ENCODE measurements at places on chromosomes 12 and 14. TPM values are rescaled to one million over a fixed set of nuclear protein-coding genes. Genes with fewer than 3 reads are reported as not detected.

DNA sequence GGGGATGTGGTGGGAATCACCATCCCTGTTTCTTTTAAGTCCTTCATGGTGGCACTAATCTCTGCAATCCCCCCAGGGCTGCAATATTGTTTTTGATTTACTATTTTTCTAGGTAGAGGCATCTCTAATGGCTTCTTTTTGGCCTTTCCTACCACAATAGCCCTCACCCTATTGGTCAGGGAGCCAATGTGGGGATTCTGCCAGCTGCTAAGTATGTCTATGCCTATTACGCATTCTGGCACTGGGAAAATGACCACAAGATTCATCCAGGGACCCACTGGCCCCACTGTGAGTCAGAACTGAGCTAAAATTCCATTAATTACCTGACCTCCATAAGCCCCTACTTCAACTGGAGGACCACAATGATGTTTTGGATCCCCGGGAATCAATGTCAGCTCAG, 15.9 kb upstream of the GLIPR1L2 start:
- no peaks in the 10 kb centered on the region for H3K27me3 ChIP-seq
- H3K27ac ChIP-seq = no peak overlapping the region
- no peaks in the 10 kb centered on the region for H3K36me3 ChIP-seq
- no peaks in the 10 kb centered on the region for H3K4me1 ChIP-seq
- DNase-seq = no peak

DNA sequence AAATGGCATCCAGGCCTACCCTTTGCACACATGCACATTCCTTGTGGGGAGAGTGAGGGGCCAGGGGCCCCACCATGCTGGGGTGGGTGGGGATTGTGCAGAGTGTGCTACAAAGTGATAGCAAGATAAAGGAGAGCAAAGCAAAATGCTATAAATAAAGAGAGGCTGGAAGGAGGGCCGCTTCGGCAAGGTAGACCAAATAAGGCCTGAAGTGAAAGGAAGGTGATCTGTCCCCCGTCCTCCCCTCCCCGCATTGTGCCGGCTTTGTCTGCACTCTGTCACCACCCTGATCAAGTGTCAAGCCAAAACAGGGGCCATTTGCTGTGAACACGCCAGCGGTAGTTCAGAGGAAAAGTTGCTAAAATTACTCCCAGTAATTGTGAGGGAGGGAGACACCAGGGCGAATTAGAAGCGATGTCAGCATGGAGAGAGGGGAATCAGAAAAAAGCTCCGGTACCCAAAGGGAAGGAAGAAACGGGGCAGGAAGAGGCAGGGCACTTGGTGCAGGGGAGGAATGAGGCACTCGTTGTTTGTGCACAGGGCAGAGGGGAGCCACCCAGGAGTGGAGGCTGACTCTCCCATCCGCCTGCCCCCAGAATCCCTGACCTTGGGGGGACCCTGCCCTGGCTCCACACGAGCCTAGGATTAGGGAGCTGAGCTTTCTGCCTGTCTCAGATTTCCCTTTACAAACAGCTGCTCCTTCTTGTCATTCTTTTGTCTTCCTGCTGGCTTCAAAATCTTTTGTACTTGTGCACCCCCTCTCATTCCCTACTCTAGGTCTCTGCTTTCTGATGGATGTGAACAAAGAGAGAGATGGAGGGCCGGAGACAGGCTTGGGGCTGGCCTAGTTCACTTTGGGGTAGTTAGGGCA, 2.9 kb upstream of the MYH7 start:
- H3K4me3 ChIP-seq = no peak overlapping the region
- no peak for DNase-seq
- H3K27ac ChIP-seq = no peak overlapping the region
- H3K36me3 ChIP-seq = no peaks in the 10 kb centered on the region
- peaks cover 79% of the 10 kb centered on the region for H3K27me3 ChIP-seq

DNA sequence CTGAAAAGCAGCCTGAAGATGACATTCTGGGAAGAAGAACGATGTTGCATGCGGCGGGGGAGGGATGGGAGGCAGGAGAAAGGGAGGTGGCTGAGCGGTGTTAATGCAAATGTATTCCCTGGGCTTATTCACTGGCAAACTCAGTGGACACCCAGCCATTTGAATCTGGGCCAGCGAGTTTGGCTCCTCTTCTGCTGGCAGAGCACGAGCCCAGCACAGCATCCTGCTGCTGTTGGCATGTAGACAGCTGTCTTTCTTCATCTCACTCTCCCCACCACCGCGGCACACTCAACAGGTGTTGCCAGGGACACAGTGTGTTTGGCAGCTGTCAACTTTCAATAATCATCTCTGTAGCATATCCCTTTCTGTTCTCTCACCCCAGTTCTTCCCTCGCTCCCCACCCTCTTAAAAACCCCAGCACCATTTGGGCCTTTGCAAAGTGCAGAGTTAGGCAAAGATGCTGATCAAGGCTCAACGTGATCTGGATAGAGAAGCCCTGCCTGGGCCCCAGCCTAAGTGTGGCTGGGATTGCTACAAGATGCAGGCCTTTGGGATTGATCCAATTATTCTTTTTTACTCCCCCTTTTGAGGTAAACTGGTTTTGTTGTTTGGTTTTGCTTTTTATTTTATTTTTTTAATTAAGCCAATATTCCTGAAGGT, 131.9 kb downstream of the EXOC5 start:
- no peak overlapping the region for H3K4me3 ChIP-seq
- H3K27me3 ChIP-seq = no peaks in the 10 kb centered on the region
- DNase-seq = no peak
- H3K4me1 ChIP-seq = no peaks in the 10 kb centered on the region

- H3K27ac ChIP-seq = no peak overlapping the region
- no peaks in the 10 kb centered on the region for H3K4me1 ChIP-seq
- DNase-seq = no peak
These were observed 13.2 kb upstream of the C1S start for GRCh38 chr12:7047306-7047705.

- no peaks in the 10 kb centered on the region for H3K27me3 ChIP-seq
- no peaks in the 10 kb centered on the region for H3K36me3 ChIP-seq
- no peak overlapping the region for H3K4me3 ChIP-seq
- no peak for DNase-seq
- no peak overlapping the region for H3K27ac ChIP-seq
These were observed 182.3 kb downstream of the NPAS3 start for GRCh38 chr14:33120966-33121365.

- H3K4me3 ChIP-seq = no peak overlapping the region
- H3K27me3 ChIP-seq = no peaks in the 10 kb centered on the region
- H3K27ac ChIP-seq = no peak overlapping the region
- DNase-seq = peak; percentile 36
- H3K4me1 ChIP-seq = no peaks in the 10 kb centered on the region
- no peaks in the 10 kb centered on the region for H3K36me3 ChIP-seq
These were observed 13.1 kb downstream of the KRT5 start for GRCh38 chr12:52506858-52507715.

DNA sequence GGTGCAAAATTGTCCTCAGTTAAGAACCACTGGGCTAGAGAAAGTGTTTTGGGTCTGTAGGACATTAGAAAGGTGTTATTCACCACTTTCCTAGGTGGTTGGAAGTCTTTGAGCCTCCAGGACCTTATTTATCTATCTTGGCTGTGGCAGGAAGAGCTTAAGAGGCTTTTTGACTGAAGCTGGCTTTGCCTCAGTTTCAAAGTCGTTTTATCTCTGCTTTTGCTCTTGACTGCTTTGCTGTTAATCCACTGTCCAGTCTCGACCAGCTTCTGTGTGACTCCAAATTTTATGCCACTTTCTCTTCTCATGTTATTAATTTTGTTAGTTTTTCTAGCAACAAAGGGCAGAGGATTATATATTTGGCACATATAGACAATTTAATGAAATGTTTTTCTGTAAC, 60.3 kb downstream of the PPHLN1 start:
- no peak for DNase-seq
- no peak overlapping the region for H3K4me3 ChIP-seq
- H3K36me3 ChIP-seq = 0 out of 2 replicates have a peak, but pooled peaks cover 3% of the 10 kb centered on the region
- no peaks in the 10 kb centered on the region for H3K4me1 ChIP-seq
- no peaks in the 10 kb centered on the region for H3K27me3 ChIP-seq

DNA sequence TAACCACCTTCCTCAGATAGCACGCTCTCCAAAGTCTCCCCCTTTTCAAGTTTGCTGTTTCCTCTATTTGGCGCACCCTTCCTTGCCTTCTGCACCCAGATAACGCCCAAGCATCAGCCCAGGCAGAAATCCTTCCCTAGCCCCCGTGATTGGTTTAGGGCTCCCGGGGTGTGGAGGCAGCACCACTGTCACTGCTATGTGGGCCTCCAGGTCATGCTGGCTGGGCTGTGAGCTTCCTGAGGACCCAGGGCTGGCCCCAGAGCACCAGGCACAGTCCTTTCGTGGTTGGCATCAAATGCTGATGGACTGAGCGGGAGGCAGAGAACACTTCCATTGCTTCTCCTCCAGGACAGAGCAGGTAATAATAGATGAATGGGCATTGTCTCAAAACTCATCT, 311.4 kb downstream of the BCL11B start:
- H3K27ac ChIP-seq = no peak overlapping the region
- peaks cover 7% of the 10 kb centered on the region for H3K27me3 ChIP-seq
- no peaks in the 10 kb centered on the region for H3K36me3 ChIP-seq
- no peak for DNase-seq
- H3K4me3 ChIP-seq = no peak overlapping the region

GRCh38 chr12:11814374-11814773, 164.9 kb downstream of the ETV6 start:
- H3K27ac ChIP-seq = no peak overlapping the region
- H3K4me3 ChIP-seq = no peak overlapping the region
- DNase-seq = peak; percentile 37
- no peaks in the 10 kb centered on the region for H3K27me3 ChIP-seq
- no peaks in the 10 kb centered on the region for H3K36me3 ChIP-seq
- no peaks in the 10 kb centered on the region for H3K4me1 ChIP-seq

GRCh38 chr14:23068789-23069412, 11.6 kb upstream of the CDH24 start:
- peaks cover 33% of the 10 kb centered on the region for H3K4me1 ChIP-seq
- H3K4me3 ChIP-seq = no peak overlapping the region
- H3K27me3 ChIP-seq = no peaks in the 10 kb centered on the region
- no peak overlapping the region for H3K27ac ChIP-seq
- peaks cover 27% of the 10 kb centered on the region for H3K36me3 ChIP-seq
- DNase-seq = peak; percentile 72

- no peak overlapping the region for H3K27ac ChIP-seq
- no peak for DNase-seq
These were observed 113.8 kb downstream of the OTOGL start for GRCh38 chr12:80212938-80213645.

PLCZ1 gene
- total RNA-seq = not detected

CLEC9A gene
- total RNA-seq = not detected
